ENCODE measurements at places on chromosomes 4 and X. TPM values are rescaled to one million over a fixed set of nuclear protein-coding genes. Genes with fewer than 3 reads are reported as not detected.

DNA sequence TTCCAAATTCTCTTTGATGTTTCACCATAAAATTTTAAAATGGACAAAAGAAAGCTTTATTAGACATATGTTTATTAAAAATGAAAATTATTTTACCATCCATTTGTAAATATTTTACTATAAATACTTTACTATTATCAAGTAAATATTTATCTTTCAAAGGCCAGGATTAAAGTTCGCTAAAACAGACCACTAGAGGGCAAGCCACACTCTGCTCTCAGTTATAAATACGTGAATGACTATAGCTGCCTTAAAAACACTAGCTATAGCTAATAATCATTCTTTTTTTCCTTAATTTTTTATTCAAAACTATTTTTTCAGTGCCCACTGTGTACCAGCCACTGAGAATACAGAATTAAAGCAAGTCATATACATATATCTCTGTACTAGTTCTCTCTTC lies 38.6 kb downstream of the UNC5C start:
- no peak for DNase-seq

GRCh38 chrX:68420559-68420958 lies 12.7 kb downstream of the OPHN1 start:
- DNase-seq: no peak

GRCh38 chrX:116009861-116010710 lies 160.5 kb upstream of the AGTR2 start:
- peak; percentile 26 for DNase-seq

DNA sequence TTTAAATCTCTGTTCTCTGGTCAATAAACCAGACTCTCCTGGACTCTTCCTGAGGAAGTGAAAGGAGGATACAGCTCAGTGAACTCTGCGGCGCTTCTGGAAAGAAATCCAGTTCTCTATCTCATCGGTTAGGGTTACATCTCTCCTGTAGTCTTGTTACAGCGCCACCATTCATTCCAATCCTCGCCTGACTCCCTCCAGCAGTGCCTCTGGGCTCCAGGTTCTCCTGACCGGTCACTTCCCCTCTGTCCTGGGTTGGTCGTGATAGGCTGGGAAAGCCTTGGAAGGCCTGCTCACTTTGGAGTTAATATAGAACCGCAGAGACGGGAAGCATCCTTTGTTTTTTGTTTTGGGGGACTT lies 97.0 kb upstream of the STOX2 start:
- no peak for DNase-seq

DNA sequence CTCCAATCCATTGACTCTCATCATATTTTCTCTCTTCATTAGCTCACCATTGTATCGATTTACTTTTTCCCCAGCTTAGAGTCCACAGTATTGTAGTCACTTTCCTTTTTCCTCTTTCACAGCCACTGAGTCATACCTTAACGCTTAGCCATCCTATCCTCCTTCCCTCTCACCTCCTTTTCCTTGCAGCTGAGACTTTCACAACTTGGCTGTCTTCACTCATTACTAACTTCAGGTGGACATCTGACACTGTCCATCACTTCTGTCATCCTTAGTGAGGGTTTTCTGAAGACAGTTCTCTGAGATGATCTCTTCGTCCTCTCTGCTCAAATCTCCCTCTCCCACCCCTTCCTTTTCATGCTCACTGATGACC lies 70.5 kb upstream of the ESX1 start:
- DNase-seq: no peak

DNA sequence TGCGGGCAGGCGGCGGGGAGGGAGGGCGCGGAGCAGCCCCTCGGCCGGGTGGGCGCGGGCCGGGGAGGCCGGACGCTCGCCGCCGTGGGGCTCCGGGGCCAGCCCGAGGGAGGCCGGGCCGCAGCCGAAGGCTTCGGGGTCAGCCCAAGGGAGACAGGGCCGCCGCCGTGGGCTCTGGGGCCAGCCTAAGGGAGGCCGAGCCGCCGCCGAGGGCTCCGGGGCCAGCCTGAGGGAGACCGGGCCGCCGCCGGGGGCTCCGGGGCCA lies 251 bp downstream of the KIAA0232 start:
- no peak for DNase-seq

- no peak for DNase-seq
These were observed 71.3 kb downstream of the CLCN5 start for GRCh38 chrX:49993661-49994060.

- peak; percentile 59 for DNase-seq
These were observed 3.3 kb downstream of the MYL5 start for GRCh38 chr4:677431-678293.

DNA sequence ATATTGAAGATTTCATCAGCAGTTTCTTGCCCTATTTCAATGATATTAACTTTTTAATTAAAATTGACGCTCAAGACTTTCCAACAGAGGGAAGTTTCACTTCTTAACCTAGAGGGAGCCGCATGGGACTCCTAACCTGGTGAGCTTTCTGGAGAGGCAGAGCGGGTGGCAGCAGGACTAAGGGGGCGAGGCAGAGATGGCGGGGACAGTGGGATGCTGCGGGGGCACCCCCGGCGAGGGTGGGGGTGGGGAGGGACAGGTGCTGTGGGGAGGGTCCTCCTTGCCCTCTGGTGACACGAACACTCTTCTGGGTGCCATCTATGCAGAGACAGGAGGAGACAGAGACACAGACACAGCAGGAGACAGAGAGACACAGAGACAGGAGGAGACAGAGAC lies 104.4 kb downstream of the ADRA2C start:
- no peak for DNase-seq

The SUPT20HL1 gene
- total RNA-seq: not detected

The ADH6 gene
- not detected for total RNA-seq

The TRMT44 gene
- 9.2 TPM for total RNA-seq

The TRIM60 gene
- total RNA-seq: not detected

The PFKFB1 gene
- total RNA-seq: 0.16 TPM

The PABPC1L2B gene
- not detected for total RNA-seq

The AFM gene
- not detected for total RNA-seq

The FRMD7 gene
- total RNA-seq: not detected

The TMEM35A gene
- 0.16 TPM for total RNA-seq

The ZNF674 gene
- total RNA-seq: 2.2 TPM

All from Right ventricle myocardium inferior (tissue), 1 donor.